ENCODE measurements at places on chromosomes 12 and 14. TPM values are rescaled to one million over a fixed set of nuclear protein-coding genes. Genes with fewer than 3 reads are reported as not detected.

DNA sequence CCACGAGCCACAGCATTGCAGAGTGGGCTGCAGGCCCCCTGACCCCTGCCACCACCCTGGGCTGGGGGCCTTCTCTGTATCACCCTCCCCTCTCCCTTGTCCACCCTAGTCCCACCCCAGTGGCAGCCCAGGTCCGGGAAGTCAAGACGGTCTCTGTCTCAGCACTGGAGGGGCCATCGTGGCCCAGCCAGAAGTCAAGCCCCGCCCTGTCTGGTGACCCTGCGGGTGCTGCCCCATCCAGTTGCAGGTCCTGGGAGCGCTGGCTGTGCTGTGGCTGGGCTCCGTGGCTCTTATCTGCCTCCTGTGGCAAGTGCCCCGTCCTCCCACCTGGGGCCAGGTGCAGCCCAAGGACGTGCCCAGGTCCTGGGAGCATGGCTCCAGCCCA lies 2.7 kb downstream of the PLD4 start:
- ATAC-seq = no peak

TMEM132C gene
- 2.4 TPM for total RNA-seq

ALDH2 gene
- 213 TPM for total RNA-seq

GRCh38 chr14:77133720-77134338 lies 7.8 kb downstream of the ZDHHC22 start:
- ATAC-seq = no peak

- no peak for ATAC-seq
Measured at GRCh38 chr14:96072076-96072475, 32.9 kb downstream of the C14orf132 start.

DNA sequence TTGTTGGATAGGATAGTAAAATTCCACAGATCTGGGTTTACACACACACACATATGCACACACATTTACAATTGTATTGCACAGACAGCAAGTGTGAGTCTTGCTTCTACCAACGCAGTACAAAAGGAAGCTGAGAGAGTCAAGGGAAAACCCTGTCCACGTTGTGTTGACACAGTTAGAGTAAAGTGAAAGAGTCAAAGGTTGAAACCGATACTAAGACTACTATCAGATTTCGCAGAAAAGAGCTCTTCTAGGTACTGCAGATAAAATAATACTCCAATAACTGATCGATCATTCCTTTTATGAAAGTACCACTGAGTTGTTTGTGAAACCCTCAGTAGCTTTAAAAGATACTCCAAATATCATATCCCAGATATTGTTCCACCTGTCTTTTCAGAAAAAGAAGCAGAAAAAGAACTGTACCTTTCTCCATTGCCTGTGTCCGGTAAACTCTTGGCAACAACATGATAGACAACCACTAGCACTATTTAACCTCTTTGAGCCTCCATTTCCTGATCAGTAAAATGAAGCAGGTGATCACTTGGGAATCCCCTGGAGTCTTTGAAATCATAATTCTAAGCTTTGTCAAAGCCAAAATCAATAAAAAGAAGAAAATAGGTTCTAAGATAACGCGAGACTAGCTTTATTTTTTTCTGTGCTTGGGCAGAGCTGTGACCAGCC lies 224.6 kb upstream of the FOXN3 start:
- ATAC-seq = no peak

DNA sequence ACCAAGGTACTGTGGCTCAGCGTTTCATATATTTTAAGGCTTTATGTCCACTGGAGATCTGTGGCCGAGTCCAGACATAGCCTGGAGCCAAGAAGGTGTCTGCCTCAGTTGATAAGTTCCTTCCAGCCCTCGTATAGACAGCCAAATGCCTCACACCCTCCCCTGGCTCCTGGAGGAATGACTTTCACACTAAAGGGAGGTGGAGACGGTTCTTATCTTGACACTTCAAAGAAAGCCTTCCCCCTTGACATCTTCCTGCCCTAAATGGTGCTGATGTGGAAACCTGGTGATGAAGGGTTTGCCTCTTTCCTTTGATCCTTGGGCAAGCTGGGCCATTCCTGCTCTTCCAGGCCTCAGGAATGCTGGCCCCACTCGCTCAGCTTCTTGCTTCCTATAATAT lies 474.8 kb upstream of the TBX3 start:
- ATAC-seq = no peak

DNA sequence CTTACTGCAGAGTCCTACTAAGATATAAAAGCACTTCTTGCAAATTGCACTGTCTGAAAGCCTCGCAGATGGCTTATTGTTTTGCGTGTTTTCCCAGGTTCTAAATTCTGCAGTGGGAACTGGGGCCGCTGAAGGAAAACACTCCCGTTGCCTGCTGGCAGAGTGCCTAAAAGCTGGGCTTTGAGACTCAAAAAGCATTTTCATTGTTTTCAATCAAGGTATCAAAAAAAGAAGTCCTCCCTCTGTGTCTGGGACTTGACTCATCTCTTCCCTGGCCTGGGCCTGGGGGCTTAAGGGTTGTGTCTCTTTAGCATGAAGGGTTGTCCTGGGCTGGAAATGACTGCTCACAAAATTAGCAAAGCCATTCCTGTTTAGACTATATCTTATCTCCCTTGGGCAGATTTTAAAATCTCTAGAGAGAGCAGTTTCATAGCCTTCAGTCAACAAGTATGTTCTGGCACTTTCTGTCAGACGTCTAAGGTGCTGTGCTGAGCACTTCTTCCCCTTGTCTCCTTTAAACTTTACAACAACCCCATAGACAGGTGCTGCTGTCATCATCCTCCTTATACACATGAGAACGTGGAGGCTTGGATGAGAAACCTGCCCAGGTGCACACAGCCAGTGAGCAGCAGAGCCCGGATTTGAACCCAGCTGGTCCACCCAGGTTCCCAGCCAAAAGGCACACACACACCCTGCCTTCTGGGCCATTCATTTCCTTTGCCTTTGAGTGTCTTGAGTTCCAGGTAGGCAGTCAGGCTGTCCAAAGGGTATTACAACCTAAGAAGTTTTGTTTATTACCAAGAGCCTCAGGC lies 31.1 kb downstream of the ELK3 start:
- no peak for ATAC-seq

BEGAIN gene
- total RNA-seq = 4.3 TPM

DNA sequence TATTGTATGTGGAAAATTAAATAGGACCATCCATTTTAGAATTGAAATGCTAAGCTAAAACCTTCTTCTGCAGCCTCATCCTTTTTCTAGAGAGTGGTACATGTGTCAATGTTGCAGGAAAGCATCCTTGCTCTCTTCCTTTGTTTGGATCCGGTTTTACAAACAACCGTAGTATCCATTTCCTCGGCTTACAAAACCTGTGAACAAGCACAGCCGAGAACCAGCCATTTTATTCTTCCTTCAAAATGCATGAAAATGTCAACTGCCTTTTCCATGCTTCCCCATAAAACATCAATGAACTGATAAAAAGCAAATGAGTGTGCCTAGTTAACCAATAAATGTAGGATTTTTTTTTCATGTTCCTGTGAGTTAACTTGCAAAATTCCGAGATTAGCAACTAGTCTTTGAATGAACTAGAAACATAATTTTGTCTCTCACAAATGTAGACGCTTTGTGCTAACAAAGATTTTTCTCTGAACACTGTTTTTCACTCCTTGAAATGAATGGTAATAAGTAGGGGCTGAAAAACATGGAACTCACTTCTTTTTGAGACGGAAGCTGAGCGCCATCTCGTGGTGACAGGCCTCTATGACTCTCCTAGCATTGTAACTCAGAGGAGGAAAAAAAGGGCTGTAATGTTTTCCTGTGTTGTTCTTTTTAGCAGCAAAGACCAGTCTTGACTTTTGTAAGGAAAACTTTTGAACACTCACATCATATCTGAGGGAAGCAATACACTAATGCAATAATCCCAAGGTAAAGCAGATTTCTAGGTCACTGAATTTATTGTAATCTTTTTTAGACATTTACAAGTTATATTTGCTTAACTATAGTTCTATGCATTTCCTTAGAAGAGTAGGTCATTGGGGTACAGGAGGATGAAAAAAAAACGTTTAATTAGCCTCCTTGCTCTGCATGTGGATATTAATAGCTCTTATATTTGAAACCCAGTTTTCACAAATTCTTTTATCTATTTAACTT lies 157.4 kb upstream of the FOXG1 start:
- no peak for ATAC-seq

CD27 gene
- total RNA-seq = 0.89 TPM

DNA sequence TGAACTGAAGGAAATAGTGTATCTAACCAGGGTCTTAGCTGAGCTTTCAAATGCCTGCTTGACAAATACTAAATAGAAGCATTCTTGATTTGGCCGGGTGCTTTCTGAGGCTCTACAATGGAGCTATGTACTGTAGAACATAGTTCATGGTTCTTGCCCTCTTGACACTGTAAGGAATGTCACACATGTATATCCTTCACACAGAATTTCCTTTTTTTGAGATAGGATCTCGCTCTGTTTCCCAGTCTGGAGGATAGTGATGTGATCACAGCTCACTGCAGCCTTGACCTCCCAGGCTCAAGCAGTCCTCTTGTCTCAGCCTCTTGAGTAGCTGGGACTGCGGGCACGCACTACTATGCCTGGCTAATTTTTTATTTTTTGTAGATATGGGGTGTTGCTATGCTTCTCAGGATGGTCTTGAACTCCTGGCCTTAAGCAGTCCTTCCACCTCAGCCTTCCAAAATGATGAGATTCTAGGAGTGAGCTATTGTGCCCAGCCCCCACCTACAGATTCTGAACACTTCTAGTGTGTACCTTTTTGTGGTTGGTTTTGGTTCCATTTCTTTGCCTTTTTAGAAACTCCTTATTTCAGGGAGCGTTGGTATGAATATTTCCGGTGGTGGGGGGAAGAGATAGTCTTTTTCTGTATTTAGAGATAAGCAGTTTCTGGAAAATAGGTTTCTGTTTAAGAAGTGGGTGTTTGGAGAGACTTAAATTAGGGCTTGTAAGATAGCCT lies 4.2 kb downstream of the MLXIP start:
- no peak for ATAC-seq

DNA sequence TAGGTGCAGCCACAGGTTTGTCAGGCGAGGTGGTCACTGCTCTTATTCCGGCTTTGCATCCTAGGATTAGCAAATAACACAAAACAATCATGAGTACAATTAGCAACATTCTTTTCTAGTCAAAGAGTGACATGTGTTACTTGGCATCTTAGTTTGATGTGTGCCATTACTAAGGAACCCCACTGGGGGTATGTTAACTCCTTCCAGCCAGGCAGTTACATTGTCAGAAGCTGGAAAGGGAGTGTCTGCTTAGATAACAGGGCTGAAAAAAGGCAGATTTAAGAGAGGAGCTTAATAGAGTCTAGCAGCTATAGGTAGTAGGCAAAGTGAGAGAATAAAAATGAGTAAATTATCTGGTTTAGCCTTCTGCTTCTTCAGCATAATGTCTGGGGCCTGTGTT lies 30.5 kb upstream of the METAP2 start:
- no peak for ATAC-seq

DNA sequence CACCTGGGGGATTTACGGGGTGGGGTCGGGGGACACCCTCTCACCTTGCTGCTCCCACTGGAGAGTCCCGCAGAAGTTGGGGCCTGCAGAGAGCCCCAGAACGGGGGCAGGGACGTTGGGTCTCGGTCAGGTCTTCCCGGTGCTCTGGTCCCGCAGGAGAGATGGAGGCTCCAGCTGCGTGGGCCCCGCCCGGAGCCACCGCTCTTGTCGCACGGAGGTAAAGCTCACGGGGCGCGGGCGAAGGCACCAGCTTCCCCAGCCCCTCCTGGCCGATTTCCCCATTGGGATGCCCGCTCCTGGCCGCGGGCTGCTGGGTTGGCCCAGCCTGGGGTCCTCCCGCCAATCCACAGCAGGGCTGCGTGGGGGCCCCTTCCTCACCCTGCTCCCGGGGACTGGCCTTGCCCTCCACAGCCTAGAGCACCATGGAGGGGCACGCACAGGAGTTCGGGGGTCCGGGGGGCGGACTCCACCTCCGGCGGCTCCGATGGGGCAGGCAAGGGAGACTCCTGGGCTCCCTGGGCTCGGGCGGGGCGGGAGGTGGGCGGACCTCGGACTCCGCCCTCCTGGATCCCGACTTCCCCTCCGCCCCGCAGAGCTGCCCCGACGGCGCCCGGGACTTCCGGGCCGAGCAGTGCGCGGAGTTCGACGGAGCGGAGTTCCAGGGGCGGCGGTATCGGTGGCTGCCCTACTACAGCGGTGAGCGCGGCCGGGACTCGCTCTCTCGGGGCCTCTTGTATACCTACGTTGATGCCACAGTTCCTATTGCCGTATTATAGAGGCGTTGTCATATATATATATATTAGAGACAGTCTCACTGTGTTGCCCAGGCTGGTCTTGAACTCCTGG lies 8.4 kb downstream of the PAPLN start:
- ATAC-seq = peak; percentile 53

PRB2 gene
- total RNA-seq = not detected

DNA sequence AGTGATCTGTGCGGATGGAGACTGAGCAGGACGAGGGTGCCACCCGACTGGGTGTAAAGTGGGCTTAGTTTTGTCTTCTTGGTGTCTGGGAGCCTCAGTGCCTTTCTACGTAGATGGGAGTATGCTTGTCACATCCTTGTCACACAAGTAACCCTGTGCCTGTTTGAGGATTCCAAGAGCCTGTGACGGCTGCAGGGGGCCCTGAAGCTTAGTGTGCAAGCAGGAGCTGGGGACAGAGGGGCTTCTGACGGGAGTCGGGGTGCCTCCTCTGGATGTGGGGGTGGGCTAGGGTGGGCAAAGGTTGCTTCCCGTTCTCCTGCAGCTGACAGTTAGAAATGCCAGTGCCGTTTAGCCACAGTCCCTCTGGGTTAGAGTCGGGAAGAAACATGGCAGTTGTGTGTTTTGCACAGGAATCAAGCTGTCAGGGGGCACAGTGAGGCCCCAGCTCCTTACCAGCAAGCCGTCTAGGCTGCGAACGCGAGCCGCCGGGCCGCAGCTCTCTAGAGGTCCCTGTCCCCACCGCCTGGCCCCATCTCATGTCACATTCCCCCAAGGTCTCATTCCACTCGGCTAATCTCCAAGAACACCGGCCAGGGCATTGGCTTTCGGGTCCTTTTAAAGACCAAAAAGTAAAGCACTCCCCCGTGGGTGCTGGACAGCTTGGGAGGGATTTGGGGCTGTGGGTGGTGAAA lies 7.0 kb downstream of the RTL1 start:
- no peak for ATAC-seq

DNA sequence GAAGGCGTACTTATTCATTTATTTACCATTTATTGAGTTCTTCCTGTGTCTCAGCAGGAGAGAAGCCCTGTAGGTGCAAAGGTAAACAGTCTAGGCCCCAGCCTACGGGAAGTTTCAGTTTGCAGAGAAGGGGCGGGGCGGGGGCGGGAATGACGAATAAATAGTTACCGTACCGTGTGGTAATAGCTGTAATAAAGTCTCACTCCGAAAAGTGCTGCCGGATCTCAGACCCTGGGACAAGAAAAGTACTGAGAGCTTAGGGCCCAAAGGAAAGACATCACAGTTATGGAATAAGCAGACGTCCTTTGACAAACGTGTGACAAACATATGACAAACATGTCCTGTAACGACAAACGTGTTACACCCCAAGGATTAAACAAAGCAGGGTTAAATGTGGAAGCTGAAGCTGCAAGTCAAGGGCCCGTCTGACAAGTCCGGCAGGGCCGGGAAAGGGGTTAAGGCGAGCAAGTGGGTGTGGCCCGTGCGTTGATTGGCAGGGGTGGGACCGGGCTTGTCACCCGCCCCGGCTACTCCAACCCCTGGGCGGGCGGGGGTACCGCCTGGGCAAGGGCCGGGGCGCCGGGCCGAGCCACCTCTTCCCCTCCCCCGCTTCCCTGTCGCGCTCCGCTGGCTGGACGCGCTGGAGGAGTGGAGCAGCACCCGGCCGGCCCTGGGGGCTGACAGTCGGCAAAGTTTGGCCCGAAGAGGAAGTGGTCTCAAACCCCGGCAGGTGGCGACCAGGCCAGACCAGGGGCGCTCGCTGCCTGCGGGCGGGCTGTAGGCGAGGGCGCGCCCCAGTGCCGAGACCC lies at the start of gene LRP10:
Gene LRP10, plus strand, starts transcription at position 517 of the 809 bp plus-strand sequence. CDS start 564 bp downstream, outside the sequence.
- ATAC-seq = peak; percentile 92

AQP2 gene
- total RNA-seq = not detected

CAPZA3 gene
- total RNA-seq = not detected

- no peak for ATAC-seq
Measured at GRCh38 chr14:93343797-93344196, 3.2 kb upstream of the COX8C start.
